Choroid plexus epithelial cell (primary cell): ENCODE measurements at places on chromosomes 4 and X.

DNA sequence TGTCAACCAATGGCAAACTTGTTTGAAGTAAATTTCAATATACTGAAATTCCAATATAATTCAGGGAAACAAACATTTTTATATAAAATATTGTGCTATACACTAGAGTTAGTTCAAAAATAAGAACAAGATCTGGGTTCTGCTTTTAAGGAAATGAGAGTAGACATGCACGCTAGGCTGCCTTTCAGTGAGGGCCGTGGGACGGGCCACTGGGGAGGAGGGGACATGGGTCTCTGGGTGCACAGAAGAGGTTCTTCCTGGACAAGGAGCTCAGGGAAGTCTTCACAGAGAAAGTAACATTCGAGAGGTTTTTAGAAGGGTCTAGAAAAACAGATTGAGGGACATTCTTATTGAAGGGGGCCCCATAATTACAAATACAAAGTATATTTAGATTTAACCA is 64.4 kb downstream of the SHROOM3 start:
- DNase-seq: no peak

DNA sequence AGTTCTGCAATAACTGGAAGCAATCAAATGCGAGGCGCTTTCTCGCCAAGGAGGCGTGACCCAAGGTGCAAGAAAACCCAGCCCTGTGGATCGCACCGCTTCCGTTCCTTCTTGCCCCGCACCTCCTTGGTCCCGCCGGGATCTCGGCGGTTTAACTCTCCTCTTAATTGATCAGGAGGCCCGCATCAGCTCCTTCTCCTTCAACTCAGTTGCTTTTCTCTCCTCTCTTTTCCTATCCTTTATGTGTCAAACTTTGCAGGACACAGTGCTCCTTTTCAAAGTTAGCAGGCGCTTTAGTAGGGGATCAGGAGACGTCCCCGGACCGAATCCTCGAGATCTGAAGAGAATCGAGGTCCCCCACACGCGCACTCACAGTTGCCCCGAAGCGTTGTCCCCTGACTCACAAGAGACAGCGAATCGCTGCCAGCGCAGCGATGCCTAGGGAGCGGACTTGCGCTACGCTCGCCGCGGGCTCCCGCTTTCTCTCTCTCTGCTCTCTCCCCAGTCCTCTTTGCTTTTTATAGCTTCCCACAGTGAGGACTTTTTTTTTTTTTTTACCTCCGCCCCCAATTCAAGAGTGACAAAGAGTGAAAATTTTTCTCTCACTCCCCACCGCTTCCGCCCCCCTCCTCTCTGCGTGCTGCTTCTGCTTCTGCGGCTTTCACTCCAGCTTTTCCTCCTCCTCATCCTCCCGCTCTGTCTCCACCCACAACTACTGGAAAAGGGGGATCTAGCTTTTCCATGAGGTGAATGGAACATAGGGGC is at the start of gene DKK2:
Gene DKK2, minus strand, starts transcription at position 495 of the 765 bp plus-strand sequence. CDS start 722 bp downstream, outside the sequence.
- DNase-seq: peak; percentile 36

DNA sequence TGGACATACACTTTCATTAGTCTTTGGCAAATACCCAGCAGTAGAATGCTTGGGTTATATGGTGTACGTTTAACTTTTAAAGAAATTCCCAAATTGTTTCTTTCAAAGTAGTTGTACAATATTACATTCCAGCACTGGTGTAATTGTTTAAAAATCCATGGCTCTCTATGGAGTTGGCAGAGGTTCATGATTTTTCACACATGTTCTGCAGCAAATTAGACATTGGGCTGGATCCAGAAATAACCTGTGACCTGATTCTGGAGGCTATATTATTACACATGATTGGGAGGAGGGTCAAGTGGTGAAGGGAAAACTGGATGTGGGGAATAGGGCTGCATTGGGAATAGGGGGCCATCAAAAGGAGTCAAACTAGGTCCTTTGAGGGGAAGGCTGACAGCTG is 41.9 kb downstream of the MAMLD1 start:
- DNase-seq: peak; percentile 20

DNA sequence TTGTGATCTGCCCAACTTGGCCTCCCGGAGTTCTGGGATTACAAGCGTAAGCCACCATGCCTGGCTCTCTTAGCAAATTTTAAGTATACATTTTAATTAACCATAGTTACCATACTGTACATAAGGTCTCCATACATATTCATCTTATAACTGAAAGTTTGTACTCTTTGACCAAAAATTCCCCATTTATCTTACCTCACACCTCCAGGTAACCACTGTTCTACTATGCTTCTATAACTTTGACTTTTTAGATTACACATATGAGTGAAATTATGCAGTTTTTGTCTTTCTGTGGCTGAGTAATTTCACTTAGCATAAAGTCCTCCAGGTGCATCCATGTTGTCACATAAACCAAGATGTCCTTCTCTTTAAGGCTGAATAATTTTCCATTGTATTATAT is 17.4 kb downstream of the C4orf51 start:
- no peak for DNase-seq

DNA sequence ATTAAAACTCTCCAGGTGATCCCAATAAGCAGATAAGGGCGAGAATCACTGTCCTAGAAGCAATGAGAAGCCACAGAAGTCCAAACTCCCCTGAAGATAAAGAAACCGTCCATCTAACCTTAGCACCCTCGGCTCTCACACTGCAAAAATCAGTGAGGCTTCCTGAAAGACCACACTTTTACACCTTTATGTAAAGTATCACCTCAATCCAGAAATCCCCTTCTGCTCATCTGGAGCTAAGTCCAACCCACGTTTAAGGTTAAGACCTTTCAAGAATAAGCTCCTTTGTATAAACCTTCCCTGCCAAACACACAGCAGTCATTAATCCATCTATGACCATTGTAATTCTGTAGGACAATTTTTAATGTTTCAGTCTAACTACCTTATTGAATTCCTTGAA is 41.7 kb downstream of the LIN54 start:
- DNase-seq: no peak

DNA sequence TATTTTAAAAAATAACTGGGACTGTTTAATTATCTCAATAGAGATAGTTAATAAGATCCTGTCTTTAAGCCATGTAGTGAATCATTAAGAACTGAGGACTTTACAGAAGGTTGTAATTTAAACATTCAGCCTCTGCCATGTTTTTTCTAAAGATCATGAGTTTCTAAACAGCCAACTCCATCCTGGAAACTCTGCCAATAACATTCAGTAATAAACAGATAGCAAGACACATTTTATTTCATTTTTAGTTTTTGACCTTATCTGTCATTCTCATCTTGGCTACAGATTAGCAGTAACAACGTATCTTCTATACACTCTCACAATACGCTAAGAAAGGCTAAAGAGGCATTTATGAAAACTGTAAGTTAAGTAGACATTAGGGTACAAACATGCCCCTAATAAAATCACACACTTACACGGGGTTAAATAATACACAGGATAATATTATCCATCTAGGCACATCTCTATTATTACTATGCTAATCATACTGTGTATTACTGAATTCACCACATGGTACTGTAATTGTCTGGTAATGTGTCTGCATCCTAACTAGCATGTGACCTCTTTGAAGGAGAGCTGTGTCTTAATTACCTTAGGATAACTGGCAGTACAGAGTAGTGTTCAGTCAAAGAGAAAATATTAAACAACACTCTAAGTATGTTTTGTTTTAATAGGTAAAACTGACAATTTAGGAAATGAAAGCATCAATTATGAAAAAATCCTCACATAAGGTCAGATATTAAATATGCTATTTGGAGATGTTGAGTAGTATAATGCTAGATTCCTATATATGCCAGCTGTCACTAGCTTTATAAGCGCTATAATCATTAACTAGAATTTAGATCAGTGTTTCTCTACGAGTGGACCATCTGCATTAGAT is 122.4 kb upstream of the NAP1L5 start:
- DNase-seq: no peak

DNA sequence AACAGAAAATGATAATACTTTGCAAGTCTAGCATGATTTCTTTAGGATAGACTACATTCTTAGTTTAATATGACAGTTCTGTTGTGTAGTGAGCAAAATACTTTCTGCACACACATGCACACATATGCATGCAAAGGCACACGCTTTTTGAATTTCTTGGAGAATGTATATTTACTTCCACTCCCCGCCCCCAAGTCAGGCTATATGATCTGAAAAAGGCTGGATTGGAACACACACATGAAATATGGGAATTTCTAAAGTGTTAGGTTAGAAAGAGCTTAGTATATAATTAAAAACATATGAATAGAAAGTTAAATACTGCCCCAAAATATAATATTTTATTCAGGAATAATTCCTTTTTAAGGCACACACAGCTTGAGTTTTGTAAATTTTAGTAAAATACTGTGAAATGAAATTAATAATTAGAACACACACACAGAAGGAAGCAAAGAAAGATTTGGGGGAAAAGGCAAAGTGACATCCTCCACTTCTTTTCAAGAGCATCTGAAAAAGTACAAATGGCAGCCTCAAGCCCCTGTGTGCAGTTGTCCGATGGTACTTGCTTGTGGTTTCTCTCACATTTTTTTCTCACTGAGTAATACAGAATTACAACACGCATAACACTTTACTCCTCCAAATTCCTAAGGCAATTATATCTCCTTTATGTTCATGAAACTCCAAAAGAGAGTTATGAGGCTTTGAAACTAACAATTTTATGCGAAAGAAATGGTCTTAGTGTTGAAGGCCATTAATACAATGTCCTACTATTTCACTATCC is 228.9 kb upstream of the ETNPPL start:
- peak; percentile 86 for DNase-seq

DNA sequence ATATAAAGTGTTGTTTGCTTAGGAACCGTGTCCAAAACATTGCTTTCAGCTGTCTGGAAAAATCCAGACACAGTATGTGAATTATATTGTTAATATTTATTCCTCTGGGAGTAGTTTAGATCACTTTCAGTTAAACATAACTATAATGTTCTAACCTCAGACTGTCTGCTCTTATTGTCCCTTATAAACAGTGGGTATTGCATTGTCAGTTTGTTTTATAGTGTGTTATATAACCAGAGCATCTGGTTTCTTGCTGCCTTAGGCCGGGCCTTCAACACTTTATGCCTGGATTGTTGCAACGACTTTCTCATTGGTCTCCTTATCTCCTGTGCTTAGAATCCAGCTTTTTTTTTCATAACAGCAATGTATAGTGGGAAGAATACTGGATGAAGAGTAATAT is 26.4 kb downstream of the ATG4A start:
- no peak for DNase-seq

DNA sequence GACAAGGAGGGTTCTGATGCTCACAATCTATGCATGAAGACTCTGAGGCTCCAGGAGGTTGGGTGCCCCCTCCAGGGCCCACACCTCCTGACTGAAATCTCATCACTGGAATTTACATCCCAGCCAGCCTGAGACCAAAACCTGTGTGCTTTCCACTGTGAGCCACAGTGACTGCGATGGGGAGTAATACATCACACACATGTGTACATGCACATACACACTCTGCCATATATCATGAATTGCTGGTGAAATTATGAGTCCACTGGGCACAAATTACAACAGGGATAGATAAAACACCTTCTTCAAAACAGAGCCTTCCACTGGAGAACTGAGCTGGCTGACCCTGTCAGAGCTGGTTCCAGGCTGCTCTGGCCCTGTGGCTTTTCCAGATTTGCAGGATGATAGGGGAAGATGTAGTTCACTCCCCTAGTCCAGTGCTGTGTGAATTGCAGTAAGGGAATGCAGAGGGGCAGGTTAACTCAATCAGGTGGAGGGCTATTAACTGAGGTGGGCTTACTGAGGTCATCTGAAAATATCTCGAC is 35.8 kb upstream of the MSX1 start:
- DNase-seq: no peak

DNA sequence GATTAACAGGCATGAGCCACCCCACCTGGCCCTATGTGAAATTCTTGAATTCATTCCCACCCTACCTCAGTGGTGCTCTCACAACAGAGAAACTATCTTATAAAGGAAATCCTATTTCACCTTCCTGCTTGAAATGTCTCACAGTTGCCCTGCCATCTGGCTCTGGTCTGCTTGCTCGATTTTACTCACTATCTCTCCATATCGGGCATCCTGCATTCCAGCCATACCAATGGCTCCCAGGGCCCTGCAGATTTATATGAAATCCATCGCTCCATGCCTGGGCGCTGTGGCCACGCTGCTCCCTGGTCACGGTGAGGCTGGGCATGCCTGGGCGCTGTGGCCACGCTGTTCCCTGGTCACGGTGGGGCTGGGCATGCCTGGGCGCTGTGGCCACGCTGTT is 15.8 kb downstream of the SORBS2 start:
- no peak for DNase-seq

GRCh38 chr4:52751487-52751911 is 274 bp upstream of the ERVMER34-1 start:
- DNase-seq: peak; percentile 45

- DNase-seq: no peak
Observed at GRCh38 chrX:24703185-24703494, 9.4 kb downstream of the POLA1 start.

DNA sequence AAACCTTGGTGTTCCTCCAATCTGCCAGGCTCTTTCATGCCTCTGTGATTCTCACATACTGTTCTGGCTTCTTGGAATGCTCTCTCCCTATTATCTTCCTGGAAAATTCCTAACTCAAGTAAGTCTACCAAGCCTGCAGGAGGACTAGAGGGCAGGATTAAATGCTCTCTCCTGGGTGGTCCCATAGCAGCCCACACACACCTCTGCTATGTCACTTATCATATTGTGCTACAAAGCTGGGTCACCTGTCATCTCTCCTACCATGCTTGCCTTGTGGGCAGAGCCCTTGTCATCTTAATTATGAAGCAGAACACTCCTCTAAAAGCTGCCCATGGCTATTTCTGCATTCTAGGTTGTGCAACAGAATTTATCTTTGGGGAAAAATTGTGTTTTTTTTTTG is 344.5 kb upstream of the NOCT start:
- no peak for DNase-seq

- no peak for DNase-seq
Observed at GRCh38 chr4:164384416-164384815, 369.5 kb upstream of the SMIM31 start.

DNA sequence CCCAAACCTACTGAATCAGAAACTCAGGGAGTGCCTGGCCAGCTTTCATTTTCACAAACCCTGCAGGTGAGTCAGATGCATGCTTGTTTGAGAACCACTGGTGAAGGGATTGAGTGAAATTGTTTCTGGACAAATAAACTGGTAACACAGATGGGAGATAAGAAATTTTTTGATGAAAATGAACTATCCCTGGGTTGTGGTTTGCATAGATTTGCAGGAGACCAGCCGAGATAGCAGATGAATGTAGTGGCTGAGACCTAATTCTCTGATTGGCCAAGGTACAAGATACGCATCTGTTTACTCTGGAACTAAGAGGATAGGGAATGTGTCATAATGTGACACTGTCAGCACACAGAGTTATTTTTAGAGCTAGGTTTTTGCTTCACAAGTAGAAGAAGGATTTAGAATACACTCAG is 117.8 kb upstream of the NOCT start:
- peak; percentile 76 for DNase-seq

- peak; percentile 99 for DNase-seq
Observed at GRCh38 chr4:38752941-38753806, 29.6 kb downstream of the TLR10 start.

GRCh38 chrX:97315939-97316338 is 432.2 kb downstream of the RPA4 start:
- no peak for DNase-seq

- DNase-seq: no peak
Observed at GRCh38 chr4:153546280-153546679, 80.1 kb downstream of the TMEM131L start.

- peak; percentile 53 for DNase-seq
Observed at GRCh38 chr4:163107754-163108153, 58.9 kb downstream of the NAF1 start.

- no peak for DNase-seq
Observed at GRCh38 chrX:109855501-109855900, 122.4 kb upstream of the ACSL4 start.
